Esophagus muscularis mucosa (tissue), 4 donors: ENCODE measurements at places on chromosomes 7 and 10. TPM values are rescaled to one million over a fixed set of nuclear protein-coding genes. Genes with fewer than 3 reads are reported as not detected.

ZWINT gene
- 1.1 TPM for total RNA-seq

DNA sequence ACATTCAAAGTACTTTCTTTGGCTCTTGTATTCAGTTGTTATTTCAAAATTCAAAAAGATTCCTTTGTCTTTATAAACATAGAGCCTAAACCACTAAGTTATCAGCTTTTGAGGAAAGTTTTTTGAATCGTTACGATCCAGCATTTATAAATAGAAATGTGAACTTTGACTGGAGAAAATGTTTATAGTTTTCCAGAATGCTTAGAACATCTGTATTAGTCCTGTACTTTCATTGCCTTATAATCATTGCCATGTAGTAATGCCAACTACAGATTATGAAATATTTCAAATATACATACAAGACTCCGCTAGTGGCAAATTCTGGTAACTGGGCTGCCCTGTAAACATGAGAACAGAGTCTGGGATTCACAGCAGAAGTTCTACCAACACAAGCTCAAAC is 191.3 kb upstream of the PRKCQ start:
- no peak for DNase-seq

DNA sequence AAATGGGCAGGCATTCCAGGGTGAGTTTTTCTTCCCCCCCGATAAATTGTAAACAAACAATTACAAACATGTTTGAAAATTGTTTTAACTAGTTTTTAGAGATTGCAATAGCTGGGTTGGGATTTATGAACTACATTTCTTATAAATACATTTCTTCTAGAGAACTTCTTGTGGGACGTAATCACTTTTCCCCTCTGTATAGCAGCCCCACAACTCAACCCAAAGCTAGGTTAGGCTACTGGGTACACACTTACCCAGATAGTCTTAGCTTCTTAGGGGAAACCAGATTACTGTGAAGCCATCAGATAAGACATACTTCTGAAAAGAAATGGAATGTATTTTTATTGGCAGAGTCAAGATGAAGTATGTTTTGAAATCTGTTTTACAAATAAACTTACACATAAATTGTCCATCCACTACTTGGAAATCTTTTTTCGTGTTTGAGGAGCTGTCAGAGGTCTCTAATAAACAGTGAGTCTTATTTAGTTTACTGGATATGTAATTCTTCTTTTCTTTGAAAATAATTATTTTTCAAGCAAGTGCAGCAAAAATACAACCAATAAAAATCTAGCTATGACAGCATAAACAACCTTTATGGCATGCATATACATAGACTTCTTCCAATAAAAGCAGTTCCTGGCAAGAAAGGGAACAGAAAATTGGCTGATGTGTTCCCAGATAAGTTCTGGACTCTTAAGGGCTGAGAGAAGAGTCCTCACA is 8.0 kb upstream of the GLRX3 start:
- no peak for DNase-seq

ANKRD2 gene
- total RNA-seq = not detected

ZNF212 gene
- 4.8 TPM for total RNA-seq

DNA sequence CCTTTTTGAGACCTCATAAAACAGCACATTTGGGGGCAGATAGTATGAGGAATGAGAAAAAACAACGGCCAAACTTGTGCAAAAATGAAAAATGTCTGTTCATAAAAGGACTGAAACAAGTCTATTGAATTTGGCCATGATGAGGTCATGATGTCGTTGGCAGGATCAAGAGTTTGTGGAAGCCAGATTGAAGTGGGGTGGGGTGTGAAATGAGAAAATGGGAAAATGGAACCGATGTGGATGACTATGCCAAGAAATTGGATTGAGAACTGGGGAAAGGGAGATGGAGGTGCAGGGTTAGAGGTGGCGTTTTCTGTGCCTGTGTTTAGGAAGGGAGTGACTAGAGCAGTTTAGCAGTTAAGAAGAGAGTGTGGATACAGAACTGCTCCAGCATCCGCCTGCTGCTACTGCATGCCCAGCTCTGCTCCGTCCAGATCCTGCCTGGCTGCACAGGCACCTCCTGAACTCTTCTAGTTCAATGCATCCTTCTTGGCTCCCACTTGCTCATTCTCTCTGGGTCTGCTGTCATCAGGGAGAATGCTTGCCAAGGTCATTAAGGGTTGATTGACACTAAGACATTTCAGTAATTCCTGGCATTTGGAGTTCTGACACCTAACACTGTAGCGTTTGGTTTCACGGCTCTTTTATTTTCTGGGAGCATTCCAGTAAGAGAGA is 111.9 kb downstream of the GALNT17 start:
- DNase-seq = no peak

PSAP gene
- total RNA-seq = 705 TPM

- no peak for DNase-seq
Observed at GRCh38 chr7:145909991-145910513, 206.5 kb upstream of the CNTNAP2 start.

CHRM2 gene
- 16.0 TPM for total RNA-seq

DNA sequence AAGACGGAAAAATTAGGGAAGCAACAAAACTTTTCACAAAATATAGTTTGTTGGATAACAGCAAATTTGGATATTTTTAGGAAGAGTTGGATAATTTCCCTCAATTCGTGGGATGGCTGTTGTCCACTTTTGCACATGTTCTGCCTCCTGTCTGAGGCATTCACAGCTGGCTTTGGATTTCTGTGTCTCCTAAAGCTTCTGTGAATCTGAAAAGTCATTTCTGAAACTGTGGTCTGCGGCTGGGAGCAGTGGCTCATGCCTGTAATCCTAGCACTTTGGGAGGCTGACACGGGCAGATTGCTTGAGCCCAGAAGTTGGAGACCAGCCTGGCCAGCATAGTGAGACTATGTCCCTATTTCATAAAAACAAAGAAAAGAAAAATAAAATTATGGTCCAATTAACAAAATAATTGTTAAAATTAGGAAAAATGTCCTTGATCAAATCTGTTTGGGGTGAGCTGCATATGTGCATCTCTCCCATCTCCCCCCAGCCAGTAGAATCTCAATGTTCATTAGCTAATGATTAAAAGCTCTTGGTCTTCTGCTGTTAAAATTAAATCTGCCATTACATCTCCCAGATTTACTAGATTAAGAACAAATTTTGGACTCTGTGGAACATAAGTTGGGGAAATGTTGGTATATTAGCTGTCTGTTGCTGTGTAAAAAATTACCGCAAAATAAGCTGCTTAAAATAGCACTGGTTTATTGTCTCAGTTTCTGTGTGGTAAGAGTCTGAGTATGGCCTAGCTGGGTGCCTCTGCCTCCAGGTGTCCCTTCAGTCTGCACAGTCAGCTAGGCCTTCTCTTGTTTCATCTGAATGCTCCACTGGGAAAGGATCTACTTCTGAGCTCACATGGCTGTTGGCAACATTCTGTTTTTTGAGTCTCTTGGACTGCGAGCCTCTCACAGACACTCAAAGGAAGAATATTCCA is 332.0 kb upstream of the FZD1 start:
- DNase-seq = no peak

AUTS2 gene
- 18.5 TPM for total RNA-seq

GRCh38 chr7:17497549-17498167 is 199.2 kb downstream of the AHR start:
- DNase-seq = no peak

PDE1C gene
- total RNA-seq = 14.7 TPM

INSYN2A gene
- not detected for total RNA-seq

DNA sequence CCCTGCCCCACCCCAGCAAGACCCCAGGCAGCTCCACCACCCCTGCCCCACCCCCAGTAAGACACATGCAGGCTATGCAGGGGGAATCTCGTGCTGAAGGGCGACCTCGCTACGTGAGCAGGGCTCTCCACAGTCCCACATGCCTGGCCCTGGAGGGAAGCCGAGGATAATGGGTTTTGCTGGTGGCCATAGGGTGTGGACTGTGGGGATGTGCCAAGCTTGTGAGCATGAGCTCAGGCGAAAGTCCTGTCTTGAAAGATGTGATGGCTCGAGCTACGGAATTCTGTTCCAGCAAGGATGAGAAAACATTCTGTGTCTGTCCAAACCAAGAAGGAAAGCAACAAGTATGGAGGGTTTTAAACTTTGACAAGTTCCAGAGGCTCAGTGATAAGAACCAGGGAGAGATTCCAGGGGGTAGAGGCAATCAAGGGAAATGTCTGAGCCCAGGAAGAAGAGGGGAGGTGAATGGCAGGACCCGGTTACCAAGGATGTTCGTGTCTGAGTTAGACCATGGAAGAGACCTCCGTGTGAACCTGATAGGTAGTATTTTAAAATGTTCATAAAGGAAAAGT is 63.1 kb downstream of the PYROXD2 start:
- no peak for DNase-seq

GRCh38 chr10:125145636-125146035 is 14.7 kb downstream of the CTBP2 start:
- no peak for DNase-seq

- no peak for DNase-seq
Observed at GRCh38 chr7:115096262-115096661, 174.4 kb downstream of the MDFIC start.

DNA sequence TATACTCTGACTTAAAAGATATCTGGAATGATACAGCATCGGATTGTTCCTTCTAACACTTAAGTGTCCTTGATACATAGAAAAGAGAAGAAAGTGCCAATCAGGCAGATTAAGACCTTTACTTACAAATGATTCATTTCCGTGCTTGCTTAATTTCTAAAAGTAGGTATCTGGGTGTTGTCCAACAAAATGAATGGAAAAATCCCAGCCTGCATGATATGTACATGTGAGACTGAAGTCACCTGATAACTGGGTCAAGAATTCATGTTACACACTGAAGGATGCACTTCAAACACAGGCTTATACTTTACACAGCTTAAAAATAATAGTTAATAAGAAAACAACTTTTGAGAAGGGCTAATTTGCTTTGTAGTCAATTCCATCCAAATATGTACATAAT is 25.2 kb upstream of the PLXDC2 start:
- no peak for DNase-seq

DNA sequence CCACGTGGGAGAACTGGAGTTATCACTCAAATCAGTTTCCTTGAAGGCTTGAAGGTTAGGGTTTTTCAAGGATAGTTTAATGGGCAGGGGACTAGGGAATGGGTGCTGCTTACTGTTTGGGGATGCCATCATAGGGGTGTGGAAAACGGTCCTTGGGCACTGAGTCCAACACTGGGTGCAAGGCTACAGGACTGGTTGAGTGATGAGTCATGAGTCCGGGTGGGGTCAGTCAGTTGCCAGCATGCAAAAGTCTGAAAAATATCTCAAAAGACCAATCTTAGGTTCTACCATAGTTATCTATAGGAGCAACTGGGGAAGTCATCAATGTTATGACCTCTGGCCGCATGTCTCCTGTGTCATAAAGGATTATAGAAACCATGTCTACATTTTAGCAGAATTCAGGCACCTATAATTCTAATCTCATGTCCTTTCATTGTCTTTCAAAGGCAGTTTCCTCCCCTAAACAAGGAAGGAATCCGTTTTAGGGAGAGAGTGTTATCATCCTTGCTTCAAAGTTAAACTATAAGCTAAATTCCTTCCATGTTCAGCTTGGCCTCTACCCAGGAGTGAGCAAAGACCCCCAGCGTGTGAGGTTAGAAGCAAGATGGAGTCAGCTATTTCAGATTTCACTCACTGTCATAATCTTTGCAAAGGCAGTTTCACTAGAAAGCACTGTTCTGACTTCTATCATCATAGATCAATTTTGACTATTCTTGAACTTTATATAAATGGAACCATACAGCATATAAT is 94.5 kb downstream of the COL26A1 start:
- DNase-seq = no peak

DNA sequence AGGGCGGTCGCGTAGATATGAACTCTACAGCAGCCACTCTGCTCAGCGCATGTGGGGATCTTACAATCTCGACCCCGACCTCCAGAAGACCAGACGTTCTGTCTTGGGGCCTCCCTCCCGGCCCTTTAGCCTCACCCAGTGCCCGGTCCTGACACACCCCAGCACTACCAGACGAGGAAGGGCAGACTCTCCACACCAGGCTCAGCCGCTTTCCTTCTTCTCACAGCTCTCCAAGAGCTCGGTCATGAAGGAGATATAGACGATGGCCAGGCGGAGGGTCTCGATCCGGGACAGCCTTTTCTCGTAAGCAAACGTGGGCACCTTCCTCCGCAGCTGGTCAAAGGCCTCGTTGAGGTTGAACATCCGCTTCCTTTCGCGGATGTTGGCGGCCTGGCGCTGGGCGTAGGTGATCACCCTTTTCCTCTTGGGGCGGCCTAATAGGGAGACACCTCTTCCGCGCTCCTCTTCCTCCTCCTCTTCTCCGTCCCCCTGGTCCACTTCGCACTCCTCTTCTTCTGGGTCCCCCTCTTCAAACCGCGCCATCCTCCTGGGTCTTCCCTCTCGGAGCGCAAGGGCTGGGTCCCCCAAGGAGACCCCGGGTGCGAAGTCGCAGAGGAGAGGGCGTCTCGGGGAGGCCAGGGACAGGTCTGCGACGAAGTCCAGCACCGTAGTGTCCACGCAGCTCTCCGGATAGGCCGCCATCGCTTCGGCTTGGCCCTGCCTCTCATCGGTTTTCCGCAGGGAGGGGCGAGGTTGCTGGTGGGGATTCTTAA is at the start of gene FERD3L:
TSS of gene FERD3L (minus strand) at position 761 of the 773 bp plus-strand sequence. CDS start at position 702, 59 bp downstream.
- no peak for DNase-seq

- no peak for DNase-seq
Observed at GRCh38 chr10:10796061-10796773, 221.5 kb upstream of the CELF2 start.

ITPRID1 gene
- total RNA-seq = not detected

CRHR2 gene
- 0.13 TPM for total RNA-seq
